Right forelimb (tissue), 1 donor: ENCODE measurements at places on chromosomes 2 and 18.
A peak's percentile ranks its signal among the peaks of the same experiment; 100 is the strongest.

- no peak for DNase-seq
These were observed 8.7 kb upstream of the GPR17 start for GRCh38 chr2:127637236-127637630.

GRCh38 chr2:42096869-42097591 is 49.2 kb downstream of the PKDCC start:
- DNase-seq, result no peak

DNA sequence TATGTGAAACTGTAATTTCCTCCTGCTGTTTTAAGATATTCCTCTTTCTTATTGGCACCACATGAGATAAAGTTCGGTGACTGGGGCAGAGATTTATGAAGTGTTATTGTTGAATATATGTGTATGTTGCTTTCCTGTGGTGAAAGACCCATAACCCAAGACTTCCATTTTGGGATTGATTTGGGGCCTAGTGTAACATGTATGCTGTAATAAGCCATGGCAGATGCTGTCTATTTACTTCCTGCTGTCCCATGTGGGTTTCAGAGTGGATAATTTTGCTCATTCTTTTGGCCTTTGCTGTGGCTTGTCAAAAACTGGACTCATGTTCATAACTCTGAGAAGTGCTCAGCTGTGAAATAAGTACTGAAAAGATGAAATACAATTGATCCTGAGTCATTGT is 10.8 kb upstream of the MYO1B start:
- DNase-seq, result no peak

DNA sequence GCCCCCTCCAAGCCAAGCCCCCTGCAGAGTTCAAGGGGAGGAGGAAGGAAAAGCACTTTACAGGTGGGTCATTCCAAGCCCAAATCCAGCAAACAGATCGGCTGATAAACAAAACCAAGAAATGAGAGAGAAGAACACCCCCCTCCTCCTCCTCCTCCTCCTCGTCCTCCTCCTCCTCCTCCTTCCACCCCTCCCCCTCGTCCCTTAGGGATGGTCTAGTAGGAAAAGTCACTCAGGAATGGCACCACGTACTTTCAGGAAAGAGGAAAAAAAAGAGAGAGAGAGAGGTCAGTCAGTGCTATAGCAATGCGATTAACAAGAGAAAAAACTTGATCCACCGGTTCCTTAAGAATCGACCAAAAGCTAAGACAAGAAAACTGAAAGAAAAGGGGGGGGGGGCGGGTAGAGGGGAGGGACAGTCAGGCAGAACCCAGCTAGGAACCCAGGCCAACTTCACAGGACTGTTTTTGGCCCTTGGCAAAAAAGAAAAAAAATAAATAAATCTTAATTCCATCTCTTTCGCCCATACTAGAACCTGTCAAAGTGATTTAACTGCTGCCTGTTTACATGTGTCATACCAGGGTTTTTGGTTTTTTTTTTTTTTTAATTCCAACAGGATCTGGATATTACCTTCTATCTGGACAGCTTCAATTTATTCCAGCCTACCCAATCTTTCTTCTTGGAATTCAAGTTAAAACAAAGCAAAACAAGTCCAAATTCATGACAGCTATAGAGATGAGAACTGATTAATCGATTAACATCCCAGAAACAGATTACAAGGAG is 906 bp downstream of the IKZF2 start:
- DNase-seq, result peak; percentile 49

GRCh38 chr2:16861111-16861510 is 195.5 kb upstream of the CYRIA start:
- DNase-seq, result no peak

GRCh38 chr2:20501974-20502373 is 55.1 kb downstream of the RHOB start:
- no peak for DNase-seq

DNA sequence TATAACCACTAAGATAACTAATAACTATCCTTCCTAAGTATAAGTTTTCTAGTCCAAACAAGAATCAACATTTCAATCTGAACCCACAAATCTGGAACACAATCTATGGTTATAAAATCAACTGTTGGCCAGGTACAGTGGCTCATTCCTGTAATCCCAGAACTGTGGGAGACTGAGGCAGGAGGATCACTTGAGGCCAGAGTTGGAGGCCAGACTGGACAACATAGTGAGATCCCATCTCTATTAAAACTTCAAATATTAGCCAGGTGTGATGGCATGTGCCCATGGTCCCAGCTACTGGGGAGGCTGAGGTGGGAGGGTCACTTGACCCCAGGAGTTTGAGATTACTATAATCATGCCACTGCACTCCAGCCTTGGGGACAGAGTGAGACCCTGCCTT is 11.2 kb downstream of the MRPS5 start:
- DNase-seq, result no peak

GRCh38 chr18:73006331-73006730 is 138.5 kb upstream of the NETO1 start:
- no peak for DNase-seq

GRCh38 chr18:74380916-74381315 is 65.3 kb downstream of the C18orf63 start:
- DNase-seq, result no peak

GRCh38 chr2:212005085-212005671 is 533.4 kb downstream of the ERBB4 start:
- no peak for DNase-seq
